A549 (cell line): ENCODE measurements at places on chromosomes 7 and 10. TPM values are rescaled to one million over a fixed set of nuclear protein-coding genes. Genes with fewer than 3 reads are reported as not detected.

Gene INMT
- polyA plus RNA-seq, result 0.03 TPM in 1 of 3 replicates, not detected in the others

Gene HTR7
- polyA plus RNA-seq, result 0.05 to 0.11 TPM (median 0.05 TPM) in 3 replicates

DNA sequence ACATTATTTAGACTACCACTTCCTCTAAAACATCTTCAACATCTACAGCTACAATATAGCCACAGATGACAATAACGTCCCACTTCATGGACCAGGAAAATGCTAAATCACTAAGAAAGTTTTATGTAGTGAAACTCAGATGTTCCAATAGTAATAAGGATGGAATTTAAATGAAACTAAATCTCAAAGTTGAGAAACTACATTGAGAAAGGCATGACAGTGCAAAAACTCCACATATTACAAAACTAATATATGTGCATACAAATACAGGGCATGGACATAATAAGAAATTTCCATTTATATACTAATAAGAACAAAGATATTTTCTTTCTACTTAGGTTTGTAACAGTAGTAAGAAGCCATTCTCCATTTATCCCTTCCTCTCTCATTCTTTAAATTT, 31.1 kb downstream of the POT1 start:
- DNase-seq, result no peak

- DNase-seq, result no peak
These were observed 141.4 kb upstream of the HABP2 start for GRCh38 chr10:113411456-113411855.

DNA sequence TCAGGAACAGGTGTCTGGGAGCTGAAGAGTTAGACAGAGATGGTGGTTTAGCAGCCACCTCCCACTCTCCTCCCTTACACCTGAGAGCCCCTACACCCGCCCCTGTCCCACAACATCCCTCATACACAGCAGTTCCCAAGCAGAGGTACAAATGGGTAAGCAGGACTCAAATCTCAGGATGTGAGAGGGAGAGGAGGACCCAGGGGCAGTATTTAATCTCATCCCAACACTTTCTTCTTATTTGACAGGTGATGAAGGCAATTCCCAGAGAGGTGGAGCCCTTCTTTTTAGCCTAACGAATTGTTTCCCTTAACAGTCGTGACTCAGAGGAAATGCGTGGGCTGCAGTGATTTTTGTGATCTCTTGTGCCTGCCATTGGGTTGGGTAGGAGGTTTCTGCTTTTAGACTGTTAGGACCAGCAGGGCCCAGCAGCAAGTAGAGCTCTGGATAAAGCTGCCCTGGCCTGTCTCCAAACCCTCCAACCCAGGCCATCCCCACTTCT, 191.3 kb downstream of the HECW1 start:
- no peak for DNase-seq

- peak; percentile 63 for DNase-seq
These were observed 712 bp downstream of the ITPRIP start for GRCh38 chr10:104337521-104337984.

GRCh38 chr10:77581738-77582137, 55.9 kb downstream of the KCNMA1 start:
- DNase-seq, result no peak

GRCh38 chr10:43606323-43607198, at the start of gene ZNF485:
ZNF485 (plus strand) TSS chr10:43606438; CDS start chr10:43607051, 613 bp downstream.
- DNase-seq, result peak; percentile 58
